ENCODE measurements at places on chromosomes 6 and 20.

- DNase-seq = no peak
These were observed 1.2 kb downstream of the SLC35D3 start for GRCh38 chr6:136923116-136923953.

GRCh38 chr6:15522856-15523529 lies 139.8 kb downstream of the DTNBP1 start:
- no peak for DNase-seq

- DNase-seq = no peak
These were observed 32.8 kb downstream of the RAMACL start for GRCh38 chr6:166553563-166554271.

DNA sequence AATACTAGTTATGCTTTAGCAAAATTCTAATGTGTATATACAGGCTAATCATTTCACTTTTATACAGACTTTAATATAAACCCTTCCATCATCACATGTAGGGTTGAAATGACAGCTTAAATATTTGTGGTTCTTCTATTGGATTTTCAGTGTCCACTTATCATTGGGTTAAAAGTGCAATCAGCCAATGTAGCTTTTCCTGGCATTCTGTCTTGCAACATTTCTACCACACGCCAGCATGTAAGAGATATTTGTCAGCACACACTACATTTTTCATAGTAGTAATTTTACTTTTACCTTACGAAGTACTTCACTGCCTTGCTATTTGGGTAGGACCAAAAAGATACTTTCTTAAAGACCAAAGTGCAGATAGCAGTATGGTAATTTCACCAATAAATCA lies 252.0 kb downstream of the TBX18 start:
- no peak for DNase-seq

DNA sequence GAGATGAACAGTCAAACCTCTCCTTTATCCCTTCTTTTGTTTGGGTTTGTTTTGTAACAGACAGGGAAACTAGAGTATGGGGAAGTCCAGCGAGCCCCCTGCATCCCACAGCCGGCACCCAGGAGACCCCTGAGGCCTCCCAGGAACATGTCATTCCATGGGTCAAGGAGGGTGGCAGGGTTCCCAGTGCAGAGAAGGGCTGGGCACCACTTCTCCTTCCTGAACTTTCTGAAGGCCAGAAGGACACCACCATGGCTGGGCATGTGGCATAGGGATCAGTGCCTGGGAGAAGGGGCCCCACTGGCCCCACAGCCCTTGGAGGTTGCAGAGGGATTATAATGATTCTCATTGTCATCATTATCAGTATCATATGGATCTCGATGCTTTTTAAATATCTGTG lies 13.9 kb upstream of the CST7 start:
- DNase-seq = no peak

DNA sequence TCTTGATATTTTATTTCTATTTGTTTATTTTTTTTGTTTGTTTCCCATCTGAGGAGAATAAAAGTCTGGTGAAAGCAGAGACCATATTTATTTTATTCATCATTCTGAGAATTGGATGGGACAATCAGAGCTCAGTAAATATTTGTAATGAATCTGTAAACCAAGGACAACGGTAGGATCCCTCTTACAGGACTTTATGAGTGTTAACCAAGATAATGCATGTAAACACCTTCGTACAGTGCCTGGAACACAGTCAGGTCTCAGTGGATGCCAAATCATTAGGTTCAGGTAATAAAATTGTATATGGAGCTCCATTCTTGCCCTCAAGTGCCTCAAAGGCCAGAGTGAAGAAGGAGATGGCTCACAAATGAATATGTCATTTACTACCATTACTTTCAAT lies 288.7 kb downstream of the PAX1 start:
- DNase-seq = no peak
